Activated CD8-positive, alpha-beta memory T cell treated with anti-CD3 and anti-CD28 coated beads for 1 hour (primary cell): ENCODE measurements at places on chromosomes 4 and X.

DNA sequence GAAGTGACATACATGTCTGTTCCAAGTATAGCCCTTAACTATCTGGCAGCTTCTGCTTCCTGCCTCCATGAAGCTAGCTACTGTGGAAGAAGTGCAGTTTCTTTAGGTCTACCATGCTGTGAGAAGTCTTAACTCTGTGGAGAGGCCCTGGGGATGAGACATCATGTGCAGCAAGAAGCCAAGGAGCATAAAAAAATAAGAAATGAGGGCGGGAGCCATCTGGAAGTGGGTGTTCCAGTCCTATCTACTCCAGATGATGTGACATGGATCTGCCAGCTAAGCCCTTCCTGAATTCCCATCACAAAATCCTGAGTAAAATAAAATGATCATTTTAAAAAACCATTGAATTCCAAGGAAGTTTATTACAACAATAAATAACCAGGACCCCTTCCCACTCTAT, 87.9 kb upstream of the TBC1D9 start:
- no peak for DNase-seq

DNA sequence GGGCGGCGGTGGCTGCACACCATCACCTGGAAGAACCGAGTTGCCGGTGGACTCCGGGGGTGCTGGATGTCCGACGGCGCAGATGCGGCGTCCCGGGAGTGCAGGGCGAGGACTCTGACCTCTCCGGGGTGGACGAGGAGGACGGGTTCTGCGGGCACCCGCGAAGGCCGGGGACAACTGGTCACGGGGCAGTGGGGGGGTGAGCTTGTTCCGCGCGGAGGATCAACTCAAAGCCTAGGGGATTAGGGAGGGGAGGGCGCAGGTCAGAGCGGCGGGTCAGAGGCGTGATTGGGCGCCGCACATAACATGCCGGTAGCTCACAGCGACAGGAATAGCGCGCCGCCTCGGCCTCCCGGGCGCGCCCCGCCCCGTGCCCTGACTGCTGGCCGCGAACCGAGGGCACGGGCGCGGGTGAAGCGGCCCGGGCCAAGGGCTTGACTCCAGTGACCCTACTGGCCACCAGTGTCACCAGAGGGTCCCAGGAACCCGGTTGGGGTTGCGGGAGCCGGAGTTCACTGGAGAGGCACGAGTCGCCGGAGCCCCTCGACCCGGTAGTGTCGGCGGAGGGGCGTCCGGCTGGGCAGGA, at the start of gene KLHL34:
Gene KLHL34 (minus strand): TSS at position 179 of the 586 bp plus-strand sequence. CDS start 542 bp downstream, outside the sequence.
- DNase-seq = no peak

- DNase-seq = no peak
These were observed 483.6 kb downstream of the BCOR start for GRCh38 chrX:39613997-39614679.

GRCh38 chr4:66000510-66001117, 330.3 kb upstream of the EPHA5 start:
- no peak for DNase-seq

DNA sequence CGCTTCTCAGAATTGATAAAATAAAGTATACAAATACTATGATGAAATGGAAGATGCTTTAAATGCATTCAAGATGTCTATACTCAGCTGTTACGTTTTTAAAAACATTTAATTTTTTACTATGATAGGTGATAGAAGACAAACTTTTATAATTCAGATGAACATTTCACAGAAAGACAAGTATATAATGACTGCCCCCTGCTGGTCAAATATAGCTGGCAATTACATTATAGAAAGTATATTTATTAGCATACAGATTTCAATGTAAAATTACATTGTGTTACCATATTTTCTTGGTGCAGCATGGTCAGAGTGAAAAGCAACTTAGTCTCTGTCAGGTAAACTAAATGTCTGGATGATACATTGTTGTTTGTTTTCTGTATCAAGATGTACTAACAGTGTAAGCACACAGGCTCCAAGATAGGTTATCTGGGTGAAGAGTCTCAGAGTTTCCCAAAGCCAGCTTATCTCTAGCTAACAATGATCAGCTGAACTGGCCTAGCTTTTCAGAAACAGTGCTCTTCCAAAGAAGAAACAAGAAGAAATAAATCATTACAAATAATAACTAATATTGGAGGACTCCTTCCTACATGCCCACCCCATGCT, 54.1 kb downstream of the SRPX start:
- DNase-seq = no peak

GRCh38 chr4:60938621-60939020, 261.5 kb upstream of the ADGRL3 start:
- no peak for DNase-seq

DNA sequence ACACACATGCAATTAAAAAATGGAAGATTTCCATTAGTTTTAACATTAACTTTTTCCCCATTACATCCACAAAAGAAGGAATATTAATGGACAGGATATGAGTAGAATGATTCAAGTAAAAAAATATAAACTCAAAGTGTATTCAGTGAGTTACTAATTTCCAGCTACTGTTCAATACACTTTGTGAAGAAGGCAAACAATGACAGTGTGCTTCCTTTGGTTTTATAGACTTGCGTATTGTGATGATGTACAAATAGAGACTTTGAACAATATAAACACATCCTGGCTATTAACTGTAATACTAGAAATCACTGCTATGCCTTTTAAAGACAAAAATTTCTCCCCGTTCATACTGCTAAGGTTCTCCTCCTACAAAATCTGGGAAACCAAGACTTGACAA, 171.4 kb downstream of the ASB9 start:
- no peak for DNase-seq

DNA sequence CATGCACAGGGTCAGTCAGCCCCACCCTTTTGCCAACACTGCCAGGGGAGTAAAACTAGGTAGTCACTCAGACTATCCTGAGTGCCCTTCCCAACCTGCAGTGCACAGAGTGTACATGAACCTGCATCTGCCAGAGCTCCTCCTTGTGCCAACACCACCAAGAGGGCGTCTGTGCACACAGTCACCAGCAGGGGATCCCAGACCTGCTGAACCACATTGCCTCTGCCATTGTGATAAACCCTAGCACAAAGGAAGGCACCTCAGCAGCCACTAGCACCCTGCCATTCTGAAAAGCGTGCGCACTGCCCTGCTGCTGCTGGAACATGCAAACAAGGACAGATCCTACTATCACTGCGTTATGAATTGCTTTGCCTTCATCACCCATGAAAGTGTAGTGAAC, 247.8 kb upstream of the POU3F4 start:
- DNase-seq = no peak

GRCh38 chr4:173333658-173334084, 487 bp downstream of the HMGB2 start:
- peak; percentile 28 for DNase-seq

GRCh38 chr4:78693777-78694456, 82.2 kb upstream of the BMP2K start:
- DNase-seq = no peak

DNA sequence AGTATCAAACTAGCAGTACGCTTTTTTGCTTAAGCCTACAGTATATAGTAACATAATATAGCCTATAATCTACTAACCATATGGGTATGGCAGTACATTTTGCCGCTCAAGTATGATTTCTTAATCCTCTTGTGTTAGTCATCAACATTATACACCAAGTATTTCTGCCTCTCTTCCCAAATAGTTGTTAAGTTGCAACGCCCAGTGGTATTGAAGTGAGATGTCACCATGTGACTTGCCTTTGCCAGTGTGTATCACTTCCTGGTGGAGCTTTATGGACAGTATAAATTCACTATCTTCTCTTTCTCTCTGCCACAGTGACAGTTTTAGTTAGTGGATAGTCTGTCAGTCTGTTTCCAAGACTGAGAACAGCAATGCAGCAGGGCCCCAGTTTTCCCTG, 535.5 kb downstream of the PDHA2 start:
- DNase-seq = no peak

DNA sequence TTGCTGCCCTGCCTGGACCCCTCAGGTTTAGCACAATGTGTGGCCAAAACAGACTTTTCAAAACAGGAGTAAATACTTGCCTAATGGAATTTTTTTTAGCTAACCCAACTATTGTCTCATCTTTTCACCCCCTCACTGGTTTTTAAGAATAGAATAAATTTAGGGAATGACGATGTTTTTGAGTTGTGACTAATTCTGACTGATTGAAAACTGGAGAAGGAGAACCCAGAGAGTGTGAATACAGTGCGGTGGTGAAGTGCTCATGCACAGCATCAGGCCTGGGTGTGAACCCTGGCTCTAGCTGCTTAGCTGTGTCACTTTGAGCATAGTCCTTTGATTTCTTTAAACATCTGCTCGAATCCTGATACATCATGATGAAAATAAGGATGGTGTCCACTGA, 10.5 kb downstream of the ANTXR2 start:
- no peak for DNase-seq

GRCh38 chr4:188727746-188728145, 588.5 kb downstream of the TRIML1 start:
- DNase-seq = no peak

DNA sequence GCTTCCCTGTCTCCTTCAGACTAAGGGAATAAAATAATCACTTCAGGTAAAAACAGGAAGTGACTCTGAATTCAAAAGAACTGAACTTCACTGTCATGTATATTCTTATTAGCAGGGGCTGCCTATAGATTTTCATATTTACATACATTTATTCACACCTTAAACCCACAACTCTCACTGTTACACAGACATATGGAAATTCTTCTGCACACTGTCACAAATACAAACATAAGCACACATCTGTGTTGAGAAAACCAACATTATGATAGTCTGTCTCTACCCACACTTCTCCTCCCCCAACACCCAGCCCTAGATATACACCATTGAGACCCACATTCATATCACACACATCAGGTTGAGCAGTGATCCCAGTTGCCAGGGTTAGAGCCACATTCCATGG, 5.7 kb upstream of the FGF16 start:
- no peak for DNase-seq

- no peak for DNase-seq
These were observed 1025.5 kb downstream of the RPA4 start for GRCh38 chrX:97909245-97909644.

GRCh38 chr4:113708250-113708649, 53.3 kb downstream of the CAMK2D start:
- DNase-seq = no peak

DNA sequence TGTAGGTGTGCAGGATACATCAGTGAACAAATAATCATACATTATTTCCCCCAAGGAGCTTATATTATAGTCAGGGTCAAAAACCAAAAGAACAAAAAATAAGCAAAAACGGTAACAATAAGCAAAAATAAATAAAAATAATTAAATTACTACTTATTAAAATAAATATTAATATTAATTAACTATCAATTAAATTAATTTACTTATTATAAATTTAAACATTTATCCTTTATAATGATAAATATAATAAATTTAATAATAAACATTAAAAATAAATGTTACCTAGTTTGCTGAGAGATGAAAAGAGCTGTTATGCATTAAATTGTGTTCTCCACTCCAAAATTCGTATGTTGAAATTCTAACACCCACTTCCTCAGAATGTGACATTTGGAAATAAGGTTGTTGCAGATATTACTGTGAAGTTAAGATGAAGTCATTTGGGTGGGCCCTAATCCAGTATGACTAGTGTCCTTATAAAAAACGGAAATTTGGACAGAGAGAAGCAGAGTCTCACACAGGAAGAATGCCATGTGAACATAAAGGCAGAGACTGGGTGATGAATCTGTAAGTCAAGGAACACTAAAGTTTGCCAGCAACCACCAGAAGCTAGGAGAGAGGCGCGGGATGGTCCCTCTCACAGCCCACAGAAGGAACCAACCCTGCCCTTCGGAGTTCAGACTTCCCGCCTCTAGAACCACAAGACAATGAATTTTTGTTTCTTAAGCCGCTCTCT, 67.2 kb upstream of the IBSP start:
- DNase-seq = no peak

DNA sequence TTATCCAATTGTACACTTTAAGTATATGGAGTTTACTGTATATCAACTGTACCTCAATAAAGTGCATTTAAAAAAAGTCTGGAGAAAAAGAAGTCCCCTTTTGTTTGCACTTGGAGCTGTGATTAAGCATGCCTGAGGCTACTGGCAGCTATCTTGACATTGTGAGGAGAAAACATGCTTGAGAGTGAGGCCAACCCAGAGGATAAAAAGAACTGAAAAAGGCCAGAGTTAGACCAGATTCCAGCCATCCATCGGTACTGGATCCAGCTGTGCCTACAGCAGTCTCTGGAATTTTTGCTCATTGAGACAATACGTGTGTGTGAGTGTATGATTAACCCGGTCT, 57.4 kb downstream of the LGI2 start:
- no peak for DNase-seq
